Activated CD4-positive, CD25-positive, alpha-beta regulatory T cell treated with anti-CD3 and anti-CD28 coated beads, Interleukin-2, amount 50 U/mL, for 24 hours (primary cell): ENCODE measurements at places on chromosomes 7 and 10.

DNA sequence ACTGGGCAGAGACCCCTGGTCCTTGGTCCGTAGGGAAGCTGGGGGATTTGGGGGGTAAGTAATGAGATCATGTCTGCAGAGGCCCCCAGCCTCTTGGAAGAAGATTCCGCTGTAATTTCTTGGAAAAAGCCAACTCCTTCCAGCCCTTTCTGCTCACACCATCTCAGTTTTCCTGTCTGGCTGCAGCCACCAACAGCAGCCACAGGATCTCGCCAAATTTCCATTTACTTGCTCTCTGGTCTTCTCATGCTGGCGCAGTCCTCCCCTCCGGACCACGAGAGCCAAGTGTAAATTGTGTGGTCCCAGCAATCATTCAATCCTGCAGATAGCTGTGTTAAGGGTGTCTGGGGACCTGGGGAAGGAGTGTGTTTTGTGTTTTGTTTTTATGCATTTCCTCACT, 49.6 kb downstream of the ASB13 start:
- no peak for ATAC-seq

- ATAC-seq, result no peak
Observed at GRCh38 chr10:114073395-114074186, 29.9 kb downstream of the ADRB1 start.

GRCh38 chr7:95309951-95310350, 14.4 kb downstream of the PON1 start:
- no peak for ATAC-seq

GRCh38 chr10:282294-283139, 147.3 kb downstream of the ZMYND11 start:
- no peak for ATAC-seq

DNA sequence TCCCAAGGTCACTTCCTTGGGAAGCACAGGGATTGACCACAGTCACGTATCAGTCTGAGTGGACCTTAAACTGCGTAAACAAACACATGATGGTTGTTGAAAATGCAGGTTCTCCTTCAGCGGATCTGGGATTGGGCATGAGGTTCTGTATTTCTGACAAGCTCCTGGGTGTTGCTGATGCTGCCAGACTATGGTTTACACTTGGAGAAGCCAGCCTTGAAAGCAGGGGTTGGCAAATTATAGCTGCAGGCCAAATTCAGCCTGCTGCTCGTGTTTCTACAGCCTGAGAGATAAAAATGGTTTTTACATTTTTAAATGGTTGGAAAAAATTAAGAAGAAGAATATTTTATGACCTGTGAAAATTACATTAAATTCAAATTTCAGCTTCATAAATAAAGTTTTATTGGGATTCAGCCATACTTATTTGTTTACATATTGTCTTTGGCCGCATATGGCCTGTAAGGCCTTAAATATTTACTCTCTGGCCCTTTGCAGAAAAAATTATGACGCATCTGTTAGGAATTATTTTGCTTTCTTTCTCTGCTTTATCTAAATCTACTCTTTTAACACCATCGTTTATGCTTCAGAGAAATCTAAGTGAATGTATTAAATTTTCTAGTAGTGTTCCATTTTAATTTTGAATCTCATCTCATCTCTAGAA, 109.6 kb downstream of the SH2D4B start:
- ATAC-seq, result no peak

DNA sequence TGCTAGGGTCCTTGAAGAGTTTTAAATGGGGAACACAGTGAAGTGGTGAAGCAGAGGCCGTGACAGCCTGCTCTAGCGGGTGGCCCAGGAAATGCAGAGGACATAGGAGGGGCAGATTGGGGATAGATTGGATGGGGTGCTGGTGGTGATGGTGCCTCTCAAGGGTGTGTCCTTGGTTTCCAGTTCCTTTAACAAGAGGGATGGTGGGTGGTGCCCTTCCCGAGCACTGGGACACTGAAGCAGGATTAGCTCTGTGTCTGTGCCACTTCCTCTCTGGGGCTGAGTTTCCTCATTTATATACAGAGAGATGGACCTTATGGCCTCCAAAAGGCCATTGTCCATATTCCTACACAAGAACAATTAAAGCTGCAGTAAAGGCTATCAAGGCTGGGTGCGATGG, 285.5 kb downstream of the TCF7L2 start:
- no peak for ATAC-seq

DNA sequence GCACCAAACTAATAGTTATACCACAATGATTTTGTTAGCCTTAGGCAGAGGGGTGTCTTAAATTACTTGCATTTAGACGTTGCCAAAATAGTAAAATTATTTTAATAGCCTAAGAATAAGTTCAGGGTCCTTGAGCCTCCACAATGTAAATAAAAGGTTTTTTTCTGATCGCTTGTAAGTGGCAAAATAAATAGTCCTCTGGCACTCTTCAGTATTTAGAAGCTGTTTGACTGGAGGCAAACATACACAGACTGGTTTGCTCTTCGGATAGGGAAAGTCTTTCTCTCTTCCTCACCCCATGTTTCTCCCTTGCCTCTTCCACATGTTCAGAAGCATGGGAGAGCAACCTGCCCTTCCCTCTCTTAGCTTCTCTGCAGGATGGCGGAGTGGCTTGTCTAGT, 49.5 kb upstream of the FAM180A start:
- no peak for ATAC-seq
